ENCODE measurements at places on chromosomes 6 and 20.

- no peak for DNase-seq
Measured at GRCh38 chr6:133312006-133312405, 70.8 kb downstream of the EYA4 start.

DNA sequence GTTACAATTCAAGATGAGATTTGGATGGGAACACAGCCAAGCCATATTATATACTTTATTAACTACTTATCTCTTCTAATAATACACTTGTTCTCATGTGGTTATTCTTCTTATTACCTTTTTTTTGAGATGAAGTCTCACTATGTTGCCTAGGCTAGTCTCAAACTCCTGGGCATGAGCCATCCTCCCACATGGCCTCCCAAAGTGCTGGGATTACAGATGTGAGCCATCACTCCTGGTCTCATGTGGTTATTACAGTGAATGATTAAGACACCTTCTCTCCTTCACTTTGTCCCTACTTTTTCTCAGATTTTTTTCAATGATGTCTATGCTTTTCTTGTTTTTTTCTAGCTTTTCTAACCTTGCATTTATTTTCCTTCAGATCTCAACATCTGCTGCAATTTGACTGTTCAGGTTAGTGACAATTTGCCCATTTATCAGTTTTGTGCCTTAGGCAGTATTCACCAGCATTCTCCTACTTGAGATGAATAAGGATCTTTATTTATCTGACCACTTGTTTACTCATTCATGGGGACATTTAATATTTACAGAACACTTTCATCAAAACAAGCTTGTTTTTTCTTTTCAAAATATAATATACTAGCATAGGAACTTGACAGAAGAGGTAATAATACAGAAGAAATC is 105.7 kb downstream of the SLC16A10 start:
- DNase-seq: no peak

DNA sequence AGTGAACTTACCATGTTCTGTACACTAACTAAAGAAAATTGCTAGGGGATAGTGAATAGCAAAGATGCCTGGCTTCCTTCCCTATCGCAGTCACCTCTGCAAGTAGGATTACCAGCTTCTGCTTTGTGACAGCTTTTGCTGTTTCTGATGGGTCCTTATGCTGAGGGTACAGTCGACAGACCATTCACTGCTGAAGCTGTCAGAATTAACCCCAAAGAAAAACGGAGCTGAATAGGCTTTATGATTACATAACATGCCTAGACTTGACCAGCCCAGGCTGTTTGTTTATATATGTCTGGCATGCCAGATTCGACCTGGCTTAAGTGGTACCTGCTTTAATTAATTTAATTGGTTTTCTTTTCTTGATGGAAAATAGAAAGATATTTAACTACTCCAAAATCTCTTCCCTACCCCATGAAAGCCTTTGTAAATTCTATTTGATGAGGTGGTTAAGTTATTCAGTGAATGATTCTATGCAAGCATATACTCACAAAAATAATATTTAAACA is 21.7 kb upstream of the PRELID3B start:
- no peak for DNase-seq

DNA sequence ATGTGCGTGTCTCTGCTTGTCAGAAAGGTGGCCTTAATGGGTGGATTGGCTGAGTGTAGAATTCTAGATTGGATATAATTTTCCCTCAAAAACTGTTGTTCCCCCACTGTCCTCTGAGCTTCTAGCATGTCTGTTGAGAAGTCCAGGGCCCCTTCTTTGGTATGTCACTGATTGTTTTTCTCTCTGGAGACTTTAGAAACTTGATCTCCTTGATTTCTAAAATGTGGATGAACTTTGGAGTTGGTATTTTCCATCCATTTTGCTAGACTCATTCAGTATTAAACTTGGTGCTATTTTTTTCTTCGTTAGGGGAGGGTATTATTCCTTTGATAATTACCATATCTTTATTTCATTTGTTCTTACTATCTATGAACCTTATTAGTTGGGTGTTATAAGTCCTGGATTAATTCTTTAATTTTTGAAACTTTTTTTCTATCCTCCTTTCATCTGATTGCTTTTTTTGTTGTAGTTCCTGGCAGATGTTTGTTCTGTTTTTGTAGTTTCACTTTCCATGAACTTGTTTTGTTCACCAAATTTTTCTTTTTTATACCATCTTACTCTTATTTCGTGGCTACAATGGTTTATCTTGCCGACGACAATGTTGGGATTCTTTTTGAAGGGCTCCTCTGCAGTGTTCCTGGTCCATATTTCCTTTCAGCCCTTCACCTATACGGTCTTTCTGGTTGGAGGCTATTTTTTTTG is 68.4 kb downstream of the ARID1B start:
- DNase-seq: no peak

DNA sequence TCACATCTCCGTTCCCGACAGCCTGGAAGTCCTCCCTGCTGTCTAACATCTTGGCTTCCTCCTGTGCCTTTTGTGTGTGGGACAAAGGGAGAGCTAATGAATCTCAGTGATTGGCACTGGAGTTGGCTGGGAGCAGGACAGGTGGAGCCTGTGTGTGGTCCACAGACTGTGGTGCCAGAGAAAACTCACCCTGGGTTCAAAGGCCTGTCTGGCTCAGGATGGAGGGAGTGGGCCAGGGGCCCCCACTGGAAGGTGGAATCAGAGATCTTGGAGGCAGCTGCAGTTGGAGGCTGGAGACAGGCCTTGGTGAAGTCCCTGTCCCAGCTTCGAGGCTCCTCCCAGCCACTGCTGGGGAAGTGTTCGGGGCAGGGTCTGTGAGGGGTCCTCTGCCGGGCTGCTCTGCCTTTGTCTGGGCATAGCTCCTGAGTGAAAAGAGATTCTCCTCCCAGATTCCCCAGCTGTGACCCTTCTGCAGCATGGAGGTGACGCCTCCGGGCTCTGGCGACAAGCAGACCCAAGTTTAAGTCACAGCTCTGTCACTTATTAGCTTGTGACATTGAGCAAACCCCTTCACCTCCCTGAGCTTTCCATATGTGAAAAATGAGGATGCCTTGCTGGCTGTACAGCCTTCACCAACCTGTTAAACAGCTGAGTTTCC is 13.9 kb upstream of the ITPR3 start:
- DNase-seq: no peak

GRCh38 chr20:19531446-19531845 is 226.6 kb upstream of the RIN2 start:
- no peak for DNase-seq

- no peak for DNase-seq
Measured at GRCh38 chr20:25389401-25389857, 1.2 kb downstream of the ABHD12 start.

- no peak for DNase-seq
Measured at GRCh38 chr6:15066089-15066758, 179.6 kb upstream of the JARID2 start.

DNA sequence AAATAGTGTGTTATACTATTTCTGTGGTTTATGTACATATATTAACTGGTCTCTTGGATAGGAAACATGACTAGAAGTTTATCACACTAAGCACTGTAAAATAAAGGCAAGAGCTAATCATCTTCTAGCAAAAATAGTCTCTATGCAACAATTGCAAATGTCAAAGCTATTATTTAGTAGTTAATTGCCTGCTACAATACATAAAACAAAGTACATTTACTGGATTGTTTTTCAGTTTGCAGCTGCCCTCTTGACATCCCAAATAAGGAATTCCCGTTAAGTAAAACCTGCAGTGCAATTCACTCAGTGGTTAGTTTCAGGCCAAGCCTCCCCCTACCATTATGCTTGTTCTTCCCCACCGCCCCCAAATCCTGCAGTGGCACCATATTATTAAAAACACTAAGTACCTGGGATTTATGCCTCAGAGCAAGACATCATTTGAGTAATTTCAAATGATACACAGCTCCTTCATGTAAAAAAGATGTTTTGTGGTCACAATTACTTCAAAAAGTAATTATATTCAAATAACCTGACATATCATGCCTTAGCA is 1.6 kb upstream of the ATP5F1E start:
- no peak for DNase-seq

- DNase-seq: no peak
Measured at GRCh38 chr6:112197636-112198035, 56.7 kb downstream of the LAMA4 start.

Data from stimulated activated CD8-positive, alpha-beta memory T cell treated with anti-CD3 and anti-CD28 coated beads, Interleukin-7, amount 100 ng/mL, for 1 hour (primary cell).